ENCODE measurements at places on chromosomes 13 and 19.

DNA sequence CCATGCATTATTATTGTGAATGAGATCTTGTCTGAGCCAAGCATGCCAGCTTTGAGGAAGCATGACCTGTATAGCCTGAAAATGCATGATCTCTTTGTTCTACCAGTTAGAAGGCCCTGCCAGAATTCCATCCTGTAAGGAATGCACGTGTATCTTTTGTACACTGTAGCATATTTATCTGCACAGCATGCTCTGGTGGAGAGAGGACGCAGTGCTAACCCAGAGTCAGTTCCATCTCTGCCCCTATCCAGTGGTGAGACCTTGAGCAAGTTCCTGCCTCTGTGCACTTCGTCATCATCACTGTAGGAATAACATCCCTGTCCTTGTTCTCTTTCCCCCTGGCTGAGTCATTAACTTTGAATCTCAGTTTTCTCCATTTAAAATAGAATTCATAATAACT is 233.8 kb downstream of the SLC7A1 start:
- DNase-seq, result no peak

DNA sequence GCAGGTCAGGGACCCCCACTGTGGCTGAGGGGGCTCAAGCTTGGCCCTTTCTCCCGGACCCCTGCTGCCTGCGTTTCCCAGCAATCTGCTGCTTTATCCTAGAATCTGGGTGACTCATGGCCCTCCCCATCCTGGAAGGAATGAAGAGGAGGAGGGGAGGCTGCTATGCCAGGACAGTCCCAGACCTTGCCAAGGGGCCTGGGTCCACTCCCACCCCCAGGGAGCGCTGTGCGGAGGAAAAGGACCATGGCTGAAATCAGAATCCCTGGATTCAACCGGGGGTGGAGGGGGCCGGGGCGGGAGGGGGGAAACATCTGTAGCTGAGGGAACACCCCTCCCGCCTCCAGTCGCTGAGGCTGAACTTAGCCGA is 20.5 kb downstream of the ZNF114 start:
- DNase-seq, result peak; percentile 81

DNA sequence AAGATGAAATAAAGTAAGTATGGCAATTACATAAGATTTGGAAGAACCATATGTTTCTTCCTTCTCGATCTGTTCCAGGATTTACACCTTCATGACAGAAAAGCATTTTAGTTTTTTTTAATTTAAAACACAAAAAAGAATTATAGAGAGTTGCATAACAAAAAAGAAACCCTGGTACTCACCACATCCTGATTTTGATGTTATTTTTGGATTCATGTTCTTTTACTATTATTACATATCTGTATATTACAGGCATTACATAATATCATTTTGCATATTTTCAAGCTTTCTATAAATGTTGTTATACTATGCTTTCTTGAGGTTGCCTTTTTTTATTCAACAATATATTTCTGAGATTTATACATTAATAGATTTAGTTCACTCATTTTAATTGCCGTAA is 6.7 kb upstream of the KATNAL1 start:
- DNase-seq, result no peak

GRCh38 chr13:45434556-45435371 is 16.6 kb upstream of the SLC25A30 start:
- no peak for DNase-seq

DNA sequence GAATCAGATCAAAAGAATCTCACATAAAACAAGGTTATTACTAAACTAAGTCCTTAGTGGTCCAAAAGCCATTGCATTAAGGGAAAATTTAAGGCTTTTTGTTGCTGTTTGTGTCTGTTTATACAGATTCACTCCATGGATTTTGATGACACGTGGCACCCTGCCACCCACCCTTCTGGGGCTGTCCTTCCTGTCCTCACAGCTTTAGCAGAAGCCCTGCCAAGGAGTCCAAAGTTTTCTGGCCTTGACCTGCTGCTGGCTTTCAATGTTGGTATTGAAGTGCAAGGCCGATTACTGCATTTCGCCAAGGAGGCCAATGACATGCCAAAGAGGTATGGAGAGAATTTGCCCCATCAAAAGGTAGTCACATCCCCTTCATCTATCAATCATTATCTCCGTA is 6.9 kb downstream of the ACOD1 start:
- no peak for DNase-seq

DNA sequence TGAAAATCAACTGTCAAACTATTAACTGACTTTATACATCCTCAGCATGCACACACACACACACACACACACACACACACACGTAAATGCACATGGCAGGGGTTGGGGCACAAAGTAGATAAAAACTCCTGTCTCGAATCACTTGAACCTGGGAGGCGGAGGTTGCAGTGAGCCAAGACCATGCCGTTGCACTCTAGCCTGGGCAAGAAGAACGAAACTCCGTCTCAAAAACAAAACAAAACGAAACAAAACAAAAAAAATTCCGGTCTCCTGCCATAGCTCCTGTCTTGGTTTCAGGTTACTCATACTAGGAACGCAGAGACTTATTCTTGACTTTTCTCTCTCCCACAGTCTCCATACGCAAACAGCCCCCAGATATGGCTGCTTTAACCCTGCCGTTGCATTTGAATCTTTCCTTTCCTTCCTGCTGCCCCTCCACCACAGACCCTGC is 148.9 kb downstream of the SHISA2 start:
- no peak for DNase-seq

GRCh38 chr19:47881757-47882156 is 4.4 kb downstream of the SULT2A1 start:
- DNase-seq, result no peak

GRCh38 chr19:1041835-1042685 is 2.2 kb downstream of the ABCA7 start:
- no peak for DNase-seq

DNA sequence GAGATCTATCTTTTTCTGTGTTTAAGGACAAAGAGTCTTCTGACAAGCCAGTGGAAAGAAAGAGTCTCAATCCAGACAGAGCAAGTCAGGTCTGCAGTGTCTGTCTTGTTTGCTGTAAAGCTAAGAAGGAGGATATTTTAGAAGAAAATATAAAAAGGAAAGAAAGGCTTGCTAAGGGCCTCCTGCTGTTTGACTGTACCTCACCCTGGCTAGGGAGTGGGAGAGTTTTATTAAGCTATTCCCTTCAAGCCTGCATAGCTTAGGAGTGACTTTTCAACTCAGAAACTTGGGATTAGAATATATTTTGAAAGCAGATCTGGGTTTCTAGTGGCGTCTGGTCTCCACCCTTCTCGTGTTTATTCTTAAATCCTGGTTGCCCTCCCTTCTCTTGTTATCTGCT is 460.0 kb downstream of the COG6 start:
- peak; percentile 46 for DNase-seq

DNA sequence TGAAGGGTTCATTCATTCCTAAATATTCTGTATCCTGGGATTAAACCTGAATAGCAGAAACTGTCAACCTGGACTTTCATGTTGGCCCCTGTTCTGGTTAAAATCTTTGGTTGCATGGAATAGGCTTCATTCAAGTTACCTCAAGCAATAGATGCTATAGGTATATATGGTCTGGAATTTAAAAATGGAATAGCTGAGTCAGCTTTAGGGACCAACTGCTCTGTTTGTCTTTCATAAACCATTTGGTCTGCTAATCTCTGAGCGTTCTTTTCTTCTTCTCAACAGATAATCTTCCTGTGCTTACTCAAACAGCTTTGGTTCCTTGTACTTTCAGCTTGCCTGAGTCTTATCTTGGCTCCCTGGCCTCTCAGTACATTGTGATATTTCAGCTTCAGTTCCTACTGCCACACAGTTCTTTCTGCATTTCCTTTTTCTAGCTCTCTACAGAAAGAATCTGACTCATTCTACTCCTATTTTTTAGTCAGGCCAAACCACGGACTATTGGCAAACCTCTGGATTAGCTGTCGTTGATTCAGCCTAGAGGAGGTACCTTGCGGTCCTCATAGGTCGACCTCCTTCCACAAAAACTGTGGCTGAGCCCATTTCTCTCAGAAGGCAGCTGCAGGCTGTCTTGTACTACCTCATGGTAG is 35.9 kb upstream of the MAB21L1 start:
- DNase-seq, result peak; percentile 97

- DNase-seq, result peak; percentile 38
Measured at GRCh38 chr19:33175886-33176669, 18.1 kb upstream of the LRP3 start.

DNA sequence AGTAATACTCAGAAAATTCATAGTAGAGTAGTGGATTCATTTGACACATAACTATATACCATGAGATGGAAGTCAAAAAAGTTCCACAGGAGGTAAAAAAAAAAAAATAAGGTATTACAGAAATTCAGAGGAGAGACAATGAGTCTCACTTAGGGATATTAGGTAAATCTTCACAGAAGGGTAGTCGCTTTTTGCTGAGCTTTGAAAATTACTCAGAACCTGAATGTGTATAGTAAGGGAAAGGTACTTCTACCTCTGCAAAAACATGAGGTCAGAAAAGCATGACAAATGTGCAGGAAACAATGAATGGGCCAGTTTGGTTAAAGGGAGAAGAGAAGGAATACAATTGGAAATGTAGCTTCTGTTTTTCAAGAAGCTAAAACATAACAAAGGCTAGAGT is 250.6 kb downstream of the ITGBL1 start:
- DNase-seq, result no peak

DNA sequence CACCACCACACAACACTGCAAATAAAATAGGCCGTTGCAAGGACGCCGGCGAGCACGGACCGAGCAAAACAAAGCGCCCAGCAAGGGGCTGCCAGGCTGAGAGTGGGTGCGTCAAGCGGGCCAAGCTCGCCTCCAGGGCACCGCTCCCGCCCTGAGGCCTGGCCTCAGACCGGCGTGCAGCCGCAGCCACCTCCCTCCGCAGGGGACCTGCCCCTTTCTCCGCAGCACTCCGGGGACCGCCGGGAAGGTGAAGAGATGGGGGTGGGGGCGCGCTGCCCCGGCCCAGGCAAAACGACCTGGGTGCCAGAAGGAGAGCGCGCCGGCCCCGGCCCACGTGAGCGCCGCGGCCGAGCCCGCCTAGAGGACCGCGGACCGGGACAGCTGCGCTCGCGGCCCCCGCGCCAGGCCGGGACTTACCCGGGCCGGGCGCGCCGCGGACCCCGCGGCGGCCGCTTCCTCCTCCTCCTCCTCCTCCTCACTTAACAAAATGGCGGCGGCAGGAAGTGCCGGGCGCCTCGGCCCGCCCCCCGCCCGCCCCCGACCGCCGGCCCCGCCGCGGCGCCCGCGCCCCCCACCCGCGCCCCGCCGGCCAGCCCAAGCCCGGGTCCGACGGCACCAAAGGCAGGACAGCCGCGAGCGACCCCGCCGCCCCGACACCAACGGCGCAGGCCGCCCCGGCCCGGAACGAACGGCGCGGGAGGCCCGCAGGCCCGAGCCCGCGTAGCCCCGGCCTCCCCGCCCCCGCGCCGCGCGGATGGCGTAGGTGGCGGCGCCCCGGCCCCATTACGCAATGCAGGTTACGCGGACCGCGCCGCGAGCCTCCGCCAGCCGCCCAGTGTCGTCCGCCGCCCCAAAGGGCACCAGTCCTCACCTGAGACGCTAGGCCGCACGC is 674 bp downstream of the BRD4 start:
- DNase-seq, result peak; percentile 12

- peak; percentile 94 for DNase-seq
Measured at GRCh38 chr13:48783181-48783630, 129.5 kb downstream of the CYSLTR2 start.

GRCh38 chr19:29098863-29099481 is 114.0 kb downstream of the UQCRFS1 start:
- DNase-seq, result no peak

DNA sequence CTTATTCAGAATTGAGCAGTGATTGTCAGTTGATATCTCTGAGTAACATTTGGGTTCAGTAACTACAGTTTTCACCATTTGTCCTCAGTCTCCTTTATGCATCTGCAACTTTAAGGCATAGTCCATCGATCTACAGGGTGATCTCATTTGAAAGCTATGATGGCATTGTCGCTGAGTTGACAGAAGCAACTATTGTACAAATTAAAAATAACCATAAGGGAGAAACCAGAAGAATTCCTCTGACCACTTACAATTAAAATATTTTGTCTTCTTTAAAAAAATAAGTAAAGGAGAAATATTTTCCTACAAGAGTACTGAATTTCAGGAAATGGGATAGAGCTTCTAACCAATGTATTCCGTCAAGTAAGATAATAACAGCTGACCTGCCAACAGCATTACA is 30.6 kb downstream of the RAP2A start:
- no peak for DNase-seq

- DNase-seq, result peak; percentile 43
Measured at GRCh38 chr19:12872941-12873890, 8.0 kb downstream of the DNASE2 start.

DNA sequence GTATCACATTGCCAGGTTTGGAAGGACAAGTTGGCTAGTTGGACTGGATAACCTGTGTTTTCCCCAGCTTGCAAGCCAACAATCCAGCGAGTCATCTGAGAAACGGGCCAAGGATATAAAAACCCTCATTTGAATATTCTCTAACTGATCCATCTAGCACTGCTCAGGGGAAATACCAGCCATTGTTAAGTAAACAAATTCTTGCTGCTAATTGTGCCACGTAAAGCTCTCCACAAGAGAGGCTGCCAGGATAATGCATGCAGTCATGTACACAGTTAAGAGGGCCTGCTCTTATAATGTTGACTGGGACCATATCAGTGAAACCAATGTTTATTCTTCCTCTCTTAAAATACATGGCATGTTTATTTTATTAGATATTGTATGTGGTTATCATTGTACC is 663.2 kb upstream of the SGCG start:
- no peak for DNase-seq

DNA sequence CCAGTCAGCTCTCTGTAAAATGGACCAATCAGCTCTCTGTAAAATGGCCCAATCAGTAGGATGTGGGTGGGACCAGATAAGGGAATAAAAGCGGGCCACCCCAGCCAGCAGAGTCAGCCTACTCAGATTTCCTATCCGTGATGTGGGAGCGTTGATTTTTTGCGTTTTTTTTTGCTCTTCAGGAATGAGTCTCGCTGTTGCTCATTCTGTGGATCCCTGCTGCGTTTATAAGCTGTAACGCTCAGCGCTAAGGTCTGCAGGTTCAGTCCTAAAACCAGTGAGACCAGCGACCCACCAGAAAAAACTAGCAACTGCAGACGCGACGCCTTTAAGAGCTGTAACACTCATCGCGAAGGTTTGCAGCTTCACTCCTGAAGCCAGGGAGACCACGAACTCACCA is 435.7 kb downstream of the SLITRK6 start:
- DNase-seq, result no peak

DNA sequence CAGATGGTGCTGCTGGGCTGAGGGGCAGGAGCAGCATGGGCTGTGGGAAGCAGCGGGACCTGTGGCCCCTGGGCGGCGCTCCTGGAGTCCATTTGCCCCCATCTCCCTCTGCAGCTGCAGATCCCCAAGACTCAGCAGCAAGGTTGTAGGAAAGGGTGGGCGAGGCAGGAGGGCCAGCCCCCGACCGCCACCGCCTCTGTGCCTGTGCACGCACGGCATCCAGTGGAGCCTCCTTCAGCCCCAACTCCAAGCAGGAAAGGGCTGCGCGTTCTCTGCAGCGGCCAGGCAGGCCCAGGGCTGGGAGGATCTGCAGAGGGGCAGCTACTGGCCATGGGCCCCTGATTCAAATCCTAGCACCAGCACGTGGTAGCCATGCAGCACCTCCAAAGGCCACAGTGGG is 20.8 kb downstream of the DPF1 start:
- no peak for DNase-seq

All from astrocyte of the spinal cord (primary cell).